Stimulated activated CD8-positive, alpha-beta memory T cell treated with anti-CD3 and anti-CD28 coated beads, Interleukin-7, amount 100 ng/mL, for 1 hour (primary cell): ENCODE measurements at places on chromosomes 6 and 20.

- no peak for DNase-seq
Measured at GRCh38 chr20:36862857-36863668, 12.9 kb upstream of the TLDC2 start.

GRCh38 chr6:108068618-108069017 is 5.9 kb downstream of the OSTM1 start:
- no peak for DNase-seq

DNA sequence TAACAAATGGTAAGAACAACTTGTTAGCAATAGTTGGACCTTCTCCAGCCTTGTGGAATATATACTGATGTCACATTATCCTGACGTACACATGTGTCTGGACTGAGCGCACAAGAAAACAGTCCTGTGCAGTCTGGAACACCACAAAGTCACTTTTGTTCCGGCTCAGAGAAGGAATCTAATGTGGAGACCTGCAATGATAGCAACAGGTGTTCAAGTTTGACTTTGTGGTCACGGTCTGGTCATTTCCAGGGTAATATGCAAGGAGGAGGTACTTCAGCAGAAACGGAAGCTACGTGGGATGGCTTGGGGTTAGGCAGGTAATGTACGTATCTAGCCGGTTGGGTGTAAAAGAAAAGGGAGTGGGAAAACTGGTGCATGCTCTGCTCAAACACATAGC is 687.2 kb upstream of the AGPAT4 start:
- DNase-seq: no peak

GRCh38 chr20:9647741-9648140 is 133.4 kb downstream of the LAMP5 start:
- no peak for DNase-seq

GRCh38 chr20:49821381-49821780 is 8.8 kb downstream of the SLC9A8 start:
- DNase-seq: no peak

DNA sequence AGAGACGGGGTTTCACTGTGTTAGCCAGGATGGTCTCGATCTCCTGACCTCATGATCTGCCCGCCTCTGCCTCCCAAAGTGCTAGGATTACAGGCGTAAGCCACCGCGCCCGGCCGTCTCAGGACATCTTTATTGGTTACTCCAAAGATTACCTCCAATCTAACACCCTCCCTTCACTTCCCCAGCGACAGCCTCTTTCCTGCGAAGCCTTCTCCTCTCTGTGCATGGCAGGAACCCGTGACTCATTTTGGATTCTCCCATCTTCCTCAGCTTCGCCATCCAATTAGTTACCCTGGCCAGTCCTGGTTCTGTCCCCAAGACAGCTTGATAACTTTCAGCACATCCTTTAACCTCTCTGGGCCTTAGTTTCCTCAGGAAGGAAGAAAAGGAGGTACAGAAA is 51.3 kb upstream of the TOX2 start:
- DNase-seq: no peak

GRCh38 chr6:138001750-138002349 is 105.4 kb downstream of the PERP start:
- DNase-seq: peak; percentile 23
